ENCODE measurements at places on chromosomes 4 and X.

GRCh38 chr4:90580326-90580725 is 453.1 kb downstream of the CCSER1 start:
- no peak for DNase-seq

DNA sequence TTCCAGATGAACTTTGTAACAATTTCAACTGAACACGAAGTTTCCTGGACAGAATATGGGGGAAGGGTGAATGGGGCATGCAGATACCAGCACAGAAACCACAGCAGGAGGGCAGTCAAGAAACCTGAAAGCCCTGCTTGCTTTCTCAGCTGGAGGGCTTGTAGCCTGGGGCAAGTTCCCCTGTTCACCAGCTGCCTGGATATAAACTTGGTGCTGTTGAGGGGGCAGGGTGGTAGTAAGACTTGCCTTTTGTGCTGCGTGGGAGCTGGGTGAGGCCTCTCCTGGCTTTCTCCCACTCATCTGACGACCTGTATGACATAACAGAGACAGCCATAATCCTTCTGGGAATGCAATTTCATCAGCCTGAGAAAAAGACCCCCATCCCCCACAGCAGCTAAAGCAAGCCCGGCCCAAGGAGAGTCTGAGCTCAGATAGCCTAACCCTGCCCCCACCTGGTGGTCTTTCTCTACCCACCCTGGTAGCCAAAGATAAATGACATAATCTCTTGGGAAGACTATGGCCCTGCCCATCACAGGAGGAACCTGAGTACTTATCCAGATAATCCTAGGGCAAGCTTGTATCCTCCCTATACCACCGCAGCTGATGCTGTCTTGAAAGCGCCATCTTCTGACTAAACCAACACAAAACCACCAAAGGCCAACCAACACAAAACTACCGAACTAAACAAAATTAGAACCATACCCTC is 234.3 kb downstream of the LAS1L start:
- no peak for DNase-seq

DNA sequence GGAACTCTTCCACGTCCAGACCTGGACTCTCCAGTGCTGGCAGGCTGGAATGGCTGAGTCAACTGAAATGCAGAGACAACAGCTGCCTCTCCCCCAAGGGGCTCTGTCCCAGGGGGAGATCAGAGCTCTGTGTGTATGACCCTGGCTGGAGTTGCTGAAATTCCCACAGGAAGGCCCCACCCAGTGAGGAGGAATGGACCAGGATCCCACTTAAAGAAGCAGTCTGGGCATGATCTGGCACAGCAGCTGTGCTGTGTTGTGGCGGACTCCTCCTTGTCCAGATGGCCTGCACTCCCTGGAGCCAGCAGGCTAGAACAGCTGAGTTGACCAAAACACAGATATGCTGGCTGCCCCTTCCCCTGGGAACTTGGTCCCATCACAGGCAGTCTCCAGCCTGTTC is 25.4 kb downstream of the C4orf17 start:
- DNase-seq: no peak

DNA sequence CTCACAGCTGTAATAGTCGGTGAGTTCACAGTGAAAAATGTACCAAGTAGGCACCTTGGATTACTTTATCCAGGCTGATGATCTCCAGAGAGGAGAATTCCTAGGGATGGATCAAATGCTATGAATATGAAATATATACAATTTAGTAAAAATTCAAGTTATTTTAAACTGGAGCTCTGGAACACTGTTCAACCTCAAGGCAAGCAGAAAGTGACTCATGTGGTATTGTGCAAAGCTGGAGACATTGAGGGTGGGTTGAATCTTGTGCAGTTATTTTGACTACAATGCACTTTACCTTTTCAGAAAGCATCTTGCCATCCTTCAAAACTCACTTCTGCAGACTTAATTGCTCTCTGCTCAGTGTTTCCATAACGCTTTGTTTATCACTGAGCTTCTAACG is 43.4 kb downstream of the OSTC start:
- DNase-seq: no peak

DNA sequence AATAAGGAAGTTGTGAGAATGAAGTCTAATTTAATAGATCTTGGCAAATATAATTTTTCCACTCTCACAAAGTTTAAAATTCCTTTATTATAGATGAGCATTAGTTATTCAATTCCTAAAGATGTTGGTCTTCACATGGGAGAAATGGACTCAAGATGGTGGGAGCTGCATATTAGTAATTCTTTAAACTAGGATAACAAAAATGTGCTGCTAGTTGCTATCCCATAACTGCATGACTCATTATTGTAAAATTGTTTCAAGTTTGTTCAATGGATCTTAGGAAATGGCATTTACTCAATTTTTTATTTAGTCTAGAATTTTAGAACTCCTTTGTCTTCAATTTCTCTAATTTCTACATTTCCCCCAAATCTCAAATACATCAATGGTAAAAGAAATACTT is 155.8 kb downstream of the ATP10D start:
- no peak for DNase-seq

- DNase-seq: no peak
Observed at GRCh38 chr4:2745981-2746806, 9.9 kb downstream of the TNIP2 start.

DNA sequence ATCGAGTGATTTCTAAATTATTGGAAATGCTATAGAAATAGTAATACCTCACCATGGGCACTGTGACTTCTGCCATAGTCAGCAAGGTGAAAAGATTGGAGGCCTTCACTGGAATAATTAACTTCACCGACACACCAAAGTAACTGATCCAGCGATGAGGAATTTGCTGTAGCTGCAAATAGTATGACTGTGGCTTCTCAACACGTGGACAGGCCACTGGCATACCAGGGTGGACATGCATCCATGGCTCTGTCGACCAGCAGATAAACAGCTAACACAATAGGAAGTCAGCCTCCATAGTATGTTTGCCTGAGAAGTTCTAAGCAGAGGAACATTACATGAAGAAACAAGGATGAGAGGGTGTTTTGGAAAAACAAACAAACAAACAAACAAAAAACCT is 10.9 kb upstream of the FAT4 start:
- no peak for DNase-seq

- no peak for DNase-seq
Observed at GRCh38 chr4:2638730-2639129, 102.3 kb downstream of the FAM193A start.

DNA sequence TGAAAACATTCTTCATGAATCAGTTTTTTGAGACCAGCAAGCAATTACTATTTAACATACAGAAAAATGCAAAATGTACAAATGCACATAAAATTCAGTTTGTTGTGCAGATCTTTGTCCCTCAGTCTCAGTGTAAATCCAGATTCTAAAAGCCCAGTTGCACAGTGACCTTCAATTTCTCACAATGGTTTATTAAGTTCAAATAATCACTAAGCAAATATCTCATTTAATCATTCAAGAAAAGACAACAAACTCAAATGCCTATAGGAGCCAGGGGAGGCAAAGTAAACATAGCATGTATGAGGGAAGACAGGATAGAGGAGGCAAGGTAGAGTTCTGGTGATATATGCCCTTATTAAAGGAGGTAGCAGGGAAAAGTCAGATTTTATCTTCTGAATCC is 82.8 kb downstream of the PPP3CA start:
- DNase-seq: no peak

DNA sequence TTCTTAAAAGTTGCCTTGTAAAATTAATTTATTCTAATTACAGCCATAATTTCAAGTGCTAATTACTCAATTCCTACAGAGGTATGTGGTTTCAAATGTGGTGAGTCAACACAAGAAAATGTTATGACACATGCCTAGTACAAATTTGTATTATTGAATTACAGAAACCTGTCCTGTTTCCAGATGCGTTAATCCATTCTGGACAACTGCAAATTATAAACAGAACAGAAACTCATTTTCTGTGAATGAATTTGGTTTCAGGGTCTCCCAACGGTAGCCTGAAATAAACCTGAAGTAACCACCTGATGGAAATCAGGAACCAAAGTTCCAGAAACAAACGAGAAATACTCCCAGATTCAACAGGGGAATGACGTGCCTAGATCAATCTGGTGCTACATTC is 328.6 kb upstream of the F9 start:
- no peak for DNase-seq

- DNase-seq: no peak
Observed at GRCh38 chr4:67933755-67934154, 29.5 kb downstream of the TMPRSS11A start.

DNA sequence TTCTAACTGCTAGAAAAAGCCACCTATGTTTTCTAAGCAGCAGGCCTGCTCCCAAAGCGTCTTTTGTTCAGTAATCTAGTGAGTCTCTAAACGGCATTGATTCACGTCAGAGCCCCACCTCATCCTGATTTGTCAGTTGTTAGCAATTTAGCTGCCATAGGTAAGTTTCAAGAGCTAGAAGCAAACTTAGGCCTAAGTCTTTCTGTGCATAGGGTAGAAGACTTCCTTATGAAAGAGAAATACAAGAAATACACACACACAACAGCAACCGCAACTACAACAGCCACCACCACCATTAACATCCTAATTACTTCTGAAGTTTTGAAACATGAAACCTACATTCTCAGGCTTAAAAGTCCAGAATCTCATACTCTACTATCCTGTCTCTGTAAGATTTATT is 531.1 kb upstream of the SPANXN1 start:
- DNase-seq: no peak

DNA sequence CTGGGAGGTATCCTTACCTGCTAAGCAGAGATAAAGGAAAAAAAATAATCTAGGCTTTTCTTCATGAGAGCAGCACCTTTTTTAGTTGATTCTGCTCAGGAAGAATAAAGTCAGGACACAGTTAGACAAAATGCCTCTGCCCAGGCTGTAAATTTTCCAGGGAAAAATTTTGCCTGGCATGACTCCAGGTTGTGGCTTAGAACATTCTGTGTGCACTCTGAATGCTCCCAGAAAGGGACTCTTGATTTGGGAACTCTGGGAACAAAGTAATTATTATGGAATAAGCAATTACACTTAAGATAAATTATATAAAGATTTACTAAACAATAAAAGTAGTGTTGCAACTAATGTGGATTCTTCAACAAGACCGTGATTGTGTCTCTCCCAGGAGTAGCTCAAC is 826.2 kb upstream of the TENM3 start:
- DNase-seq: no peak

- no peak for DNase-seq
Observed at GRCh38 chr4:140648716-140649308, 80.1 kb upstream of the UCP1 start.

- DNase-seq: no peak
Observed at GRCh38 chrX:67568769-67569168, 24.9 kb downstream of the AR start.

- DNase-seq: no peak
Observed at GRCh38 chrX:12892716-12893115, 13.7 kb upstream of the TLR8 start.

- no peak for DNase-seq
Observed at GRCh38 chr4:24322511-24322910, 261.8 kb downstream of the DHX15 start.

GRCh38 chrX:21438792-21439191 is 64.6 kb downstream of the CNKSR2 start:
- no peak for DNase-seq

DNA sequence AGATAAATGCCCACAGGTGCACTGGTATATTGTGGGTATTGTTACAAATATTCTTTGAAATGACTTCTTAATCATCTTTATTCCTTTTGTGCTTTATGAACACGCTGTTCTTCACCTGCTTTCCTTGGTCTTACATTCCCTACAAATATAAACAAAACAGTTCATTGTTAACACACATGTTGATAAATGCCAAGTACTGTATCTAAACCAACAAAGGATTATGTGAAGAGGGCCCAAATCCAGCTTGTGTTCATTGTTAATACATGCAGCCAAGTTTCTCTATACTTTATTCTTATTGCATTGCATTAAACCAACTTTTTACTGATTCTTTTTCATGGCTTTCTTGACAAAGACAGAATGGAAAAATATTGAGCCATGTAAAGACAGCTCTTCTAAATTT is 42.8 kb downstream of the AREG start:
- DNase-seq: no peak

DNA sequence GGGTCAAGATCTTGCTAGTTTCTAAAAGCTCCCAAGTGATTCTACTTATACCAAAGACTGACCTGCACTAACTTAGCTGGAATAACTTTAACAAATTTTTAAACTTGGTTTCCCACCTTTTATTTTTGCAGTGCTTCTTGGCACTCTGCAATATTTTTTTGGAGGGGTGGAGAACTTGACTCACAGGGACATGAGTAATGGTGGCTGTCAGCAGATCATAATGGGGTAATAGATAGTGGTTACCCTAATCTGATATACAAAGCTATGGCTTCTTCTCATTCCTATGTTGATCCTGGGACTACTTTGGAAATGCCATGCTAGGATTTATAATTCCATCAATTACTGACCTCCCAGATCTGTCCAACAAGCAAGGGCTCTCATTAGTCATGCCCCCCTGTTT is 295.7 kb downstream of the GPAT3 start:
- no peak for DNase-seq

- peak; percentile 10 for DNase-seq
Observed at GRCh38 chr4:111274486-111274885, 651.6 kb upstream of the PITX2 start.

- DNase-seq: no peak
Observed at GRCh38 chr4:16315456-16315855, 89.2 kb upstream of the TAPT1 start.

DNA sequence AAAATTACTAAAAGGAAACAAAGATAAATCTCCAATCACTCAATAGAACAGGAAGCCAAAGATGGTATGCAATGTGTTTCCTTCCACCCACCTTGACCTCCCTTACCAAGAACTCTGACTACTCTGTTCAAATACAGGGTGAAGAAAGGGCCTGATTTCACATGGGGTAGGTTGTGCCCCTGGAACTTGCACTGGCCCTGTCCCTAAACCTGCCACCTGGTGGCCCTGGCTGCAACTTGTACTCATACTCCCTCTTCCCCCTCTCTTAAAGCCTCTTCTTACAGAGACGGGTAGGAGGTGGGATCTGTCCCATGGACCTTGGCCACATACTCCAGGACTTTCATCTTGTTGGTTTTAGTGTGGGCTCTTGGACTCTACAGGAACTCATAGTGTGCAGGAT is 17.3 kb upstream of the TMEM185A start:
- DNase-seq: no peak

DNA sequence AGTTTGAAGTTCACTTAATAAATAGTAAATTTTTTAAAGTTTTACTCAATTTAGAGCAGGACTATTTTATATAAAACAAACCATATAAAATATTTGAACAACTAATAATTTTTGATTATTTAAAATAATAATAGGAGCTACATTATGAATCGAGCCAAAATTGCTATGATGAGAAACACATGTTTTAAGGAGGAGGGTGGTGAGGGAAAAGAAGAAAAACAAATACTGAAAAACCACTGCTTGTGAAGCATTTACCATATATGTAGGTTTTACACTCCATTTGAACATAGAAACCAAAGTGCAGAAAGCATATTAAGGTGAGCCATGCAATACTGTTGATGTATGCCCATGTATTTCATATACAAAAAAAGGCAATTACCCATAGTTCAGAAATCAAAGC is 448.9 kb downstream of the FSTL5 start:
- DNase-seq: no peak

- DNase-seq: no peak
Observed at GRCh38 chrX:104972737-104973136, 247.8 kb downstream of the TEX13A start.

Measured in AG09309 (cell line).